AG08396 (cell line): ENCODE measurements at places on chromosomes 2 and 18.

GRCh38 chr2:80621656-80622055 lies 317.1 kb upstream of the LRRTM1 start:
- no peak for DNase-seq

GRCh38 chr2:111117598-111118480 lies 2.9 kb upstream of the BCL2L11 start:
- DNase-seq = peak; percentile 41

DNA sequence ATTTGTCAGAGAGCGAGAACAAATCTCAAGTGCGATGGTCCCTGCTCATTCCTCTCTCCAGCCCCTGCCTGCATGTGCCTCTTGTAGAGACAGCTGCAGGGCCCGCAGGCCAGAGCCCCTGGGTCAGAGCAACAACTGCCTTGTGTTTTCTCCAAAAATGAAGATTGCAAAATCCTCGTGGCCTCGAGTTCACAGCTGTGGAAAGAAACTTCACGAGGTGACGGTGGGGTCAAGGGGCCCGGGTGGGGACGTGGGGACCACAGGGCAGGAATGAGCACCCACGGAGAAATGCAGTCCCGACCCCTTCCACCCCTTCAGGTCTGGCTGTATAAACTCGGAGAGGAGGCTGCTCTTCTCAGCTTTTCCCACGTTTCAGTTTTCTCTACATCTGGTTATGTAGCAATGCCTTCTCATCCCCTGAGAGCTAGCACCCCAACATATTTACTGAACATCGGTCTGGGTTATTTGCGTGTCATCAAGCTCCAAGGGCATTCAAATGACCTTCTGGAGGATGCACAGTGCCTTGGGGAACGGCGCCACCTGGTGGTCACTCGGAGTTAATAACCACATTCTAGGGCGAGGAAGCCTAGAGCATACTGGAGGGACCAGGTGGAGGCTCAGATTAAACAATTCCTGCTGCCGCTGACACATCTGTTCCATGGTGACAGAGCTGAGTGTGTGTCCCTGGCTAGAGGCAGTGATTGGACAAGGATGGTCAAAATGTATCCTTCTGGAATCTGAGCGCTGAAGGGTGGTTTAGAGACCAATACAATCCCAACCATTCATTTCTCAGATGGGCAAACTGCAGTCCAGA lies 91.4 kb upstream of the CYRIA start:
- peak; percentile 69 for DNase-seq

GRCh38 chr2:240430595-240430994 lies 4.9 kb upstream of the GPC1 start:
- DNase-seq = no peak

DNA sequence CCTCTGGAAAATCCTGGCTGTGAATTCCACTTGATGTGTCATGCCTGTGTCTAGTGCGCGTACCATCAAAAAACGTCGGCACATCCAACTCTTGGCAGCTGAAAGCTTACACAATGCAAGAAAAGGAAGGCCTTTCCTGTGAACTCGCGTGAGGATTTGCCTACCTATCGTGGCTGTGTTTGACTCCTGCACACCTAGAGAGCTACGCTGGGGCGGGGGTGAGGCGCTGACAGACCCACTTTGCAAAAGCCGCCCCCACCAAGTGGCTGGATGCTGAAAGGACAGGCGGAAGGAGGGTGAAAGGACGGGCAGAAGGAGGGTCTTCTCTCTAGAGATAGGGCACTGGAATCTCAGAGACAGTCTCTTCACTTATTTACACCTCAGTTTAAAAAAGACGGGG lies 270.1 kb downstream of the EIPR1 start:
- no peak for DNase-seq

DNA sequence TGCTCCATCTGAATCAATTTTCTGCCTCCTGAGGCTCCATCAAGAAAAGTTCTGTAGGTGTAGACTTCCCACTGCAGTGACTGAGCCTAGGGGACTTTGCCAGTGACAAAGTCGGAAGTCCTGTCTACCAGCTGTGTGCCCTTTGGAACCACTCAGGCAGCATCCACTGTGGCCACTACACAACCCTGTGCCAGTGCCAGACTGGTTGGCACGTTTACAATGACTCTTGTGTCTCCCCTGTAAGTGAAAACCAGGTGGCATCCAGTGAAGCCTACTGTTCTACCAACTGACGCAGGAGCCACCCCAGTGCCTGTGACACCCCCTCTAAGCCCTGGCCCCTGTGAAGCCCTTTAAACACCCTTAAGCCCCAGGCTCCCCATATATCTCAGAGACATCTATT lies 132.1 kb upstream of the SERPINE2 start:
- DNase-seq = no peak

DNA sequence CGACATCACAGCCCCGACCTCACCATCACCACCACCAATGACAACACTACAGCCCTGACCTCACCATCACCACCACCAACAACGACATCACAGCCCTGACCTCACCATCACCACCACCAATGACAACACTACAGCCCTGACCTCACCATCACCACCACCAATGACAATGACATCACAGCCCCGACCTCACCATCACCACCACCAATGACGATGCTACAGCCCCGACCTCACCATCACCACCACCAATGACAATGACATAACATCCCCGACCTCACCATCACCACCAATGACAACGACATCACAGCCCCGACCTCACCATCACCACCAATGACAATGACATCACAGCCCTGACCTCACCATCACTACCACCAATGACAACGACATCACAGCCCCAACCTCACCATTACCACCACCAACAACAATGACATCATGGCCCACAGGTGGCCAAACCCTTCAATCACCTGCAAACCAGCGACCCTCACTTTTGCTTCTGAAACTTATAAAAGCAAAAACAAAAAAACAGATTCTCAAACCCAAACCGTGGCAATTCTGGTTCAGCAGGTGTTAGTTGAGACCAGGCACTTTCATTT lies 70.7 kb upstream of the TMEM18 start:
- no peak for DNase-seq

GRCh38 chr2:216242365-216242764 lies 129.9 kb downstream of the MARCHF4 start:
- DNase-seq = no peak

- no peak for DNase-seq
These were observed 131.5 kb downstream of the HDAC4 start for GRCh38 chr2:239269173-239269885.

- DNase-seq = no peak
These were observed 16.0 kb downstream of the LRRTM1 start for GRCh38 chr2:80288576-80288975.

DNA sequence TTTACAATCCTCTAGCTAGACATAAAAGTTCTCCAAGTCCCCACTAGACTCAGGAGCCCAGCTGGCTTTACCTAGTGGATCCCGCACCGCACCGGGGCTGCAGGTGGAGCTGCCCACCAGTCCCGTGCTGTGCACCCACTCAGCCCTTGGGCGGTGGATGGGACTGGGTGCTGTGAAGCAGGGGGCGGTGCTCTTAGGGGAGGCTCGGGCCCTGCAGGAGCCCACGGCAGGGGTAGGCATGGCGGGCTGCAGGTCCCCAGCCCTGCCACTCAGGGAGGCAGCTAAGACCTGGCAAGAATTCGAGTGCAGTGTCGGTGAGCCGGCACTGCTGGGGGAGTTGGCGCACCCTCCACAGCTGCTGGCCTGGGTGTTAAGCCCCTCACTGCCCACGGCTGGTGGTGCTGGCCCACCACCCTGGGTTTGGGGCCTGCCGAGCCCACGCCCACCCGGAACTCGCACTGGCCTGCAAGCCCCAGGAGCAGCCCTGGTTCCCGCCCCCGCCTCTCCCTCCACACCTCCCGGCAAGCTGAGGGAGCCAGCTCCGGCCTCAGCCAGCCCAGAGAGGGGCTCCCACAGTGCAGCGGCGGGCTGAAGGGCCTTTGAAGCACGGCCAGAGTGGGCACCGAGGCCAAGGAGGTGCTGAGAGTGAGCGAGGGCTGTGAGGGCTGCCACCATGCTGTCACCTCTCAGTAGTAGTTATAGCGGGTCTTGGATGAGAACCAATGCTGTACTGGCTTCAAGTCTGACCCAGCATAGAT lies 255.2 kb downstream of the CDH7 start:
- DNase-seq = no peak

DNA sequence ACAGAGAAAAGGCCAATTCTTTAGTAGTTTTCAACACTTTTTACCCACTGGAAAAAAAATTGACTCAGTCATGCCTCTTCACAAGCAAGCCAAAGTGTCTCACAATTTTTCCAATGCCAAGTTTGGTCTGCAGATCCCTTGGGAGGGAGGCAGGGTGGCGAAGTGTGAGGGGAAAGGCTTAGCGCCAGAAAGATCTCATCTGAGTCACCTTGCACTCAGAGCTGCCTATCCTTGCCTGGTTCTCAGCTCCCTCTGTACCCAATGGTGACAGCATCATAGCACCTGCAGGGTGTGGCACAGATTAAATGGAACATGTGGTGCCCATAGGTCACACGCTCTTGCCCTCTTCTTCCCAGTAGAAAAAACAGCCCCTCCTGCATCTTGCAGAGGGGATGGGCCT lies 55.2 kb upstream of the GYPC start:
- DNase-seq = no peak

DNA sequence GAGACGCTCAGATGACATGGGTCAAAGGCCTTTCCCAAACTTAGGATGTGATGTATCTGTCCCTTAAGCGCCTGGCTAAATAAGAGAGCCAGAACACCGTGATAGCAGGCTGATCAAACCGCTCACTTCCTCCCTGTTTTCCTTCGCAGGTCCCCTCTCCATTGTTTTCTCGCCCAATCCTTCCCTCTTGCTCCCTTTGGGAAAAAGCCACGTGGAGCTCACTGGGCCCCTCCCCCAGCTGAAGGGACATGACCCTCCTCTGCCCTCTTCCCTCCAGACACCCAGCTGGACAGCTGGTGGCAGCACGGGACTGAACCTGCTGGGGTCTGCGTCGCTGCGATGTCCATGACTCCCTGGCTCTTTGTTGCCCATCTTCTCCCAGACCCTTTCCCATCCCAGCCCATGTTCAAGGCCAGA lies 201.7 kb downstream of the TNS1 start:
- DNase-seq = no peak

GRCh38 chr18:36454245-36454644 lies 156.7 kb downstream of the FHOD3 start:
- no peak for DNase-seq
